ENCODE measurements at places on chromosomes 16 and 17.

GRCh38 chr17:76026714-76027158 lies 370 bp downstream of the EVPL start:
- no peak for DNase-seq

DNA sequence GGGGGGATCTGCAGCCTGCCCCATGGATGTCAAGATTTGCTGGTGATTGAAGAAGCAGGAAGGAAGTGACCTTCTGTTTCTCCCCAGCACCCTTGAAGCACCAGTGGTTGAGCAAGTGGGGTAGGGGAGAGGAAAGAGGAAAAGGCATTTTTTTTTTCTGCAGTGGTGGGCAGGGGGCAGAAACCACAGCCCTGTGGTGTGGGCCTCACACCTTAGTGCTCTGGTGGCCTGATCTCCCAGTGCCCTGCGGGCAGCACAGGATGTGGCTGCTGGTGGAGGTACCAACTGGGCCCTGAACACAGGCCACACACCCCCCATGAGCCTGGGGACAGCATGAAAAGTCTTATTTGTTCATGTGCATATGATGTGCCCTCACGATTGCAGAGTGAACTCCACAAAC lies 7.1 kb downstream of the ITGAD start:
- no peak for DNase-seq

DNA sequence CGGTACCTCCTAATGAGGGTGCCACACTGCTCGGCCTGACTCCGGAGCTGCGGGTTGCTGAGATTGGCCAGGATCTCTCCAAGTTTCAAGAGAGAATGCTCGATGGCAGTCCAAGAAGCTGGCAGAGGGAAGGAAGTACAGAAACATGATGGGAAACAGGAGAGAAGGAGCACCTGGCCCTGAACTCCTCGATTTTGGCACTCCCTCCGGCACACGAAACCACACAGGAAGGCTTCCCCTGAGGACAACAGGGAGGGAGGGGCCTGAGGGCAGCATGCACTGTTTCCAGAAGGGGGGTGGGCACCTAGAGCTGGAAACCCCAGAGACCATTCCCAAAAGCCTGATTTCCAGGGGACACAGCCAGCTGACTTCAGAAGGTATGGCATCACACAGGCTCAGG lies 18.1 kb downstream of the CSF3 start:
- DNase-seq: no peak

GRCh38 chr16:4700380-4700996 lies 7.1 kb downstream of the NUDT16L1 start:
- no peak for DNase-seq
